ENCODE measurements at places on chromosomes 3 and 15. TPM values are rescaled to one million over a fixed set of nuclear protein-coding genes. Genes with fewer than 3 reads are reported as not detected.

Gene CSTA
- not detected for total RNA-seq

Gene CD200R1
- total RNA-seq: not detected

DNA sequence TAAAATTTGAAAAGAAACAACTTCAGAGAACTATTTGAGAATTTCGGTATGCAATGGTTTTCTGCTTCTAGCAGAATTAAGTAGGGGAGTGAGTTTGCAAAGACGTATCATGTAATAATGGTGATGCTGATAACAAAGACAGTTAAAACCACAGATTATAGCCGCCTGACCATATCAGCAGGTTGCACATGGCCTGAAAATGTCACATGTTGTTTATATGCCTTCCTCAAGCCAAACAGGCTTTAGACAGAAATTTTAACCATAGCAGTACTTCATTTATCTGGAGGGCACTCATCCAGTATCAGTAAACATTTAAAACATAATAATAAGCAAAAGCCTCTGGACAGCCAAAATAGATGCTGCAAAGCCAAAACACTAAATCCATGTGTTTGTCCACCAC, 131.7 kb downstream of the RYR3 start:
- DNase-seq: no peak

Gene WDR76
- 1.8 TPM for total RNA-seq

- DNase-seq: no peak
Observed at GRCh38 chr3:45330510-45331295, 57.7 kb upstream of the LARS2 start.

Gene EPB42
- total RNA-seq: not detected

GRCh38 chr15:77781946-77782240, 149.2 kb upstream of the LINGO1 start:
- no peak for DNase-seq

DNA sequence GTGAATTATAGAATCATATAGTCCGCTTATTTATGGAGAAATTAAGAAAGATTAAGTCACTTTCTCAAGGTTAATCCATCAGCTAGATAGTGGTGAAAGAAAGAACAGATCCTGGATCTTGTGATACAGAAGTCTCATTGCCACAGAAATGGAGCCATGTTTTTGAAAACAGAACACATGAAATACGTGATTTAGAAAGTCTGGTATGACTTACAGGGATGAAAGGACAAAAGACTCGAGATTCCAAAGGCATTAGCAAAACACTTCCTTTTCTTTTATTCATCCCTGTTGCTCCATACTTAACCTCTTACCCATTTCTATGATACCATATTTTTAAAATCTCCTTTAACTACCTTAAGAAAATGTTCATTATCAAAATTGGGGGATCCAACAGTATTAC, 40.0 kb upstream of the TEX9 start:
- DNase-seq: no peak

GRCh38 chr3:14000556-14000955, 120.7 kb upstream of the WNT7A start:
- DNase-seq: no peak

DNA sequence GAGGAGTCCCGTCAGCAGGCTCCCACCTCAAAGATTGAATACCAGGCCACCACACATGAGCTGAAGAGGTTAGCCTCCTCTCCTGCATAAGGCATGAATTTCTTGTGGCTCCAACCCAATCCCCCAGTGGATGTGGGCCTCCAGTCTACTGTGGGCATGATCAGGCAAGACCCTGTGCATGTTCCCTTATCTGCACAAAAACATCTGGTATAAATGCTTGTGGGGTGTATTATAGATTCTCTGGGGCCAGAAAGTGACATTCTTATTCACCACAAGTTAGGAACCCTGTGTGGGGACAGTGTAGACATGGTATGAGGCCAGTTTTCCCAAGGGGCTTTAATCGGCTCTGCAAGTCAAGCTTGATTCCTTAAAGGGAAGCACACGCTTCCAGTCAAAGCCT, 18.2 kb upstream of the UBP1 start:
- DNase-seq: no peak

- DNase-seq: no peak
Observed at GRCh38 chr3:73571238-73571794, 53.4 kb downstream of the PDZRN3 start.

- no peak for DNase-seq
Observed at GRCh38 chr15:40372981-40373380, 9.5 kb upstream of the KNSTRN start.

Gene RASGRF1
- total RNA-seq: under 0.01 TPM

DNA sequence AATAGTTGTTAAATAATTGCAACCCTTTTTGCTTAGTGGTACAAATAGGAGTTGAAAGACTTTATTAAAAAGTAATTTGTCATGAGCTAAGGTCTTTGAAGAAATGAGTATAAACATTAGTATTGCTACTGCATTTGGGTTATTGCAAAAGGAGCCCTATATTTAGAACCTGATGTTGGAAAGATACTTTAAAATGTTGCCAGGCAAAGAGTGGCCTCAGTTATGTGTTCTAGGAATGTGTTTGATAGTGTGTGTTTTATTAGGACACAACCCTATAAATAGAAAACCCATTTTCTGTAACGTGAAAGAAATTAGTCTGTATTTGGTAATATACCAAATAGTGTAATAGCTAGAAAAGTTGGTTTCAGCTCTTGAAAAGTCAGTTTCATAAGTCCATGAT, 10.7 kb downstream of the VPS8 start:
- DNase-seq: no peak

- no peak for DNase-seq
Observed at GRCh38 chr3:151789853-151790463, 24.0 kb upstream of the AADAC start.

DNA sequence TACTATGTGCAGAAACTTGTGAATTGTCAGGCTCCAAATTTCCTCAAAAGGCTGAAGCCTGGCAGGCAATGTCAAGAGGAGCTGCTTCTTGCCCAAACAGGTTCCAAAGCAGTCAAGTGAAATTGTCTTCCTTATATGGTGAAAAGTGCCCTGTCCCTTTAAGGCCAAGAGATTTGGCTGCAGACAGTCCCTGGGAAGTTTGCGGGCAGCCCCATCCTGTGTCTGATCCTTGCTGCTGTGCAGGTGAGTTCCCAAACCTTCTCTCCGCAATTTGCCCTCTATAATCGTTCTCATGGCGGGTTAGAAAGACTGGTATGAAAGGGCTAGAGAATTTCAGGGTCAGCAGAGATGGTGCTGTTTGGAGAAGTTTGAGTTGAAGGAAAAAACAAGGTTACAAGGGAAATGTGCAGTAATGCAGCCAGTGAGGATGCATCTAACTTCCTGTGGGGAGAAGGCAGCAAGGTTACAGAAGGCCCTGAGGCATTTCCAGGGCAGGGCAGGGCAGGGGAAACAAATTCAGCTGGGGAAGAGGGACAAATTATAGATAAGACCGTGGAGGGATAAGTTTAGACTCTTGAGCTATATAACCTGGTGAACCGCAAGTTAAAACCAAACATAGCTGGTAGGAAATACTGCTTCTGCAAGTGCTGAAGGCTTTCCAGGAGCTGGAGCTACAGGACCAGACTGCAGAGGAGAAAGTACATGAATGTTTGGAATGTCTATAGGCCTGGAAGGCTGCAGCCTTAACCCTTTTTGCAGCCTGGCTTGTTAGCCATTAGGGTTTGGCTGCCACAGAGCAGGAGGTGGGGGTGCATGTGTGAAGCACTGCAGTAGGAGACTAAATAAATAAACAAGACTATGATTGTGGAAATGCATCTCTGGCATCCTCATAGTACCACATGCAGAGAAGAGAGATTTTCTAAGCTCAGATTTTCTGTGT, 256.2 kb upstream of the IL12A start:
- DNase-seq: peak; percentile 5

GRCh38 chr3:59115364-59116232, 65.8 kb upstream of the CFAP20DC start:
- DNase-seq: no peak

Gene DOCK3
- total RNA-seq: 0.19 TPM

DNA sequence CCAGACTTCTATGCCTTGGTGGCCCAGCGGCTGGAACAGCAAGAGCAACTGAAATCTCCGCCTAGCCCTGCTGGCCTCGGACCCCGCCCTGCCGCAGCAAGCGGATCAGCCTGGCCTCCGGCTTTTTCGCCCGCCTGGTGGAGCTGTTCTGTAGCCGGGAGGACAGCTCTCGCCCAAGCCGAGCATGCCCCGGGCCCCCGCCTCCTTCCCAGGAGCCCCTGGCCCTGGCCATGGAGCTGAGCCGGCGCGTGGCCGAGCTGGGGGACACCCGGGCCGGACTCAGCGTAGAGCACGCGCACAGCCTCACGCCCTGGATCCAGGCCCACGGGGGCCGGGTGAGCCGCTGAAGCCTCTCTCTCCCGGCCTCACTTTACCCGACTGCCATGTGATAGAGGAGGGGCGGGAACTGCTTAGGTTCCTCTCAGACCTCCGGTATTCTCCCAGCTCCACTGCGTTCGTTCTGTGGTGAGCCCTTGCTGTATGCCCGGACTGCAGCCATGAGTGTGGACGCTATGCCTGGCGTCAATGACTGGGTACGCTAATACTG, 24.1 kb upstream of the MRPL3 start:
- no peak for DNase-seq

GRCh38 chr15:60591496-60592370, 112.8 kb upstream of the ICE2 start:
- DNase-seq: no peak

Gene AP3B2
- total RNA-seq: not detected

Gene TFDP2
- total RNA-seq: 16.1 TPM

GRCh38 chr3:32948625-32949445, 2.6 kb upstream of the CCR4 start:
- no peak for DNase-seq

GRCh38 chr3:189276444-189277219, 104.9 kb downstream of the TPRG1 start:
- no peak for DNase-seq

DNA sequence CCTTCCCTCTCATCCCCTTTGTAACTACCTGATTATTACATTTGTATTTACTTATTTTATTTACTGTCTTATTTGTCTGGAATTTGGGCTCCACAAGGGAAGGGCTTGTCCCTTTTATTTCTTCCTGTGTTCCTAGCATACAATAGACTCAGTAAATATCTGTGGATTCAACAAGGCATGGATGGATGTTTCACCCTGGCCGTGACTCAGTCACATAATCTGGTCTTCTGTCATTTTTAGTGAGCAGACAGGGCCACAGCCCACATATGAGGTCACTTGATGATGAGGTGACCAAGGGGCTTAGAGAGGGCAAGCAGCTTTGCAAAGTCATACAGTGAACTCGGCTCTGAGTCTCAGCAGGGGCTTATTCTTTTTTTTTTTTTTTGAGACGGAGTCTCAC, 7.8 kb upstream of the DAG1 start:
- no peak for DNase-seq

Gene AADACL2
- total RNA-seq: not detected

Gene PARP14
- 134 TPM for total RNA-seq

- DNase-seq: no peak
Observed at GRCh38 chr3:138186221-138186620, 880 bp upstream of the ARMC8 start.

DNA sequence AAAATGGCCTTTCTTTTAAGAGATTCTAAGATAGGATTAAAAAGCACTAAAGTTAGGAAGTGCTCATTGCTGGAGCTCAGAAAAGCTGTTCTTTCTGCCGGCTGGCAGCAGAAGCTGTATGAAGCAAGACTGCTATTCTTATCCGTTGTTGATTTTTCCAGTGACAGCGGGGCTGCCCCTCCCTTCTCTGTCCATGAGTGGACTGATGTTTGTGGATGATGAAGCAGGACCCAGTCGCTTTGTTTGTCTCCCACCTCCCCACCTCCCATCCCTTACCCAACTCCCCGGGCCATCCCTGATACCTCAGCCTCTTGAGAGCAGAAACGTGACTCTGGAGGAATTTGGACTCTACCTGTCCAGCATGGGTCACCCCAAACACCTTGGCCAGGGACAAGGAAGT, 10.3 kb upstream of the MUSTN1 start:
- no peak for DNase-seq

Gene ZNF860
- total RNA-seq: 1.2 TPM

DNA sequence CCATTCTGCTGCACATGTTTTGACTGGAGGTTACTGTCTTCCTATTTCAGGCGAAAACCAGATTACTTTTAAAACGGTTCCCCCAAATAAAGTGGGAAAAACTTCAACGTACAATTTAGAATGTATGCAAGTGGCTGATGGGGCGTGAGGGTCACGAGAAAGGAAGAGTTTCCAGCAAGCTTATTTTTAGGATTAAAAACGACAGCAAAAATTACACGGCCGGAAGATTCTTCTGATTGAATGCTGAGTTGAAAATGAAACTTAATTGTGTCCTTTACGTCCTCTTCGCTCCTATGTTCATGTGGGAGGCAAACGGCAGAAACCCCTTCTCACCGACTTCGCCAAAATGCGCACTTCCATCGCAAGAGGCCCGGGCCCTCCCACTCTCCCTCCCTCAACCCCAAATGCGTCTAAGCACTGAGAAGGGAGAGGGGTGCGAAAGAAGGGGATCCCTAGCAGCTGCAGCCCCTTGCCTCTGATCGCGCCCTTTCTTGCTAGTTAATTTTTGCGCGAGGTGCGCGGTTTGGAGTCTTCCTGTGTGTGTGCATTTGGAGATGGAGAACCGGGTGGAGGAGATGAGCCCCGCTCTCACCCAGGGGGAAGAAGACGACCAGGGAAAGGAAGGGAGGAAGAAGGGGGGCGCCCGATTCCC, 656 bp downstream of the CD47 start:
- DNase-seq: no peak

Gene AADAC
- 1.6 TPM for total RNA-seq

DNA sequence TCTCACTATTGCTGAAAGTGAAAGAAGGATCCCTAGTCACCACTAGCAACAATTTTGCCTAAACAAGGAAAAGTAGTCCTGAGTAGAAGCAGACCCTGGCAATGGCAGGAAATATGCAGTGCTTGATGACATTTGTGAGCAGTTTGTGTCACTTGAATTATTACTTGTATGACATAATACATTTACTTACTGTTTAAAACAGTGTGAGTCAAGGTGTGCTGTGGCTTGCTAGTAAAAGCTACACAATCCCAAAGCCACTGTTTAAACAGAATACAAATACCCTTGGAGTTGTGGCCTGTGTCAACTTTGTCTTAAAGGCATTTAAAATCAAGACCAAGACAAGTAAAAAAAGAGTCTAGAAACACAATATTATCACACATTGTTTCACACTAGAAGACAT, 775.4 kb downstream of the ROBO1 start:
- DNase-seq: no peak

Gene NTRK3
- total RNA-seq: 0.41 TPM

DNA sequence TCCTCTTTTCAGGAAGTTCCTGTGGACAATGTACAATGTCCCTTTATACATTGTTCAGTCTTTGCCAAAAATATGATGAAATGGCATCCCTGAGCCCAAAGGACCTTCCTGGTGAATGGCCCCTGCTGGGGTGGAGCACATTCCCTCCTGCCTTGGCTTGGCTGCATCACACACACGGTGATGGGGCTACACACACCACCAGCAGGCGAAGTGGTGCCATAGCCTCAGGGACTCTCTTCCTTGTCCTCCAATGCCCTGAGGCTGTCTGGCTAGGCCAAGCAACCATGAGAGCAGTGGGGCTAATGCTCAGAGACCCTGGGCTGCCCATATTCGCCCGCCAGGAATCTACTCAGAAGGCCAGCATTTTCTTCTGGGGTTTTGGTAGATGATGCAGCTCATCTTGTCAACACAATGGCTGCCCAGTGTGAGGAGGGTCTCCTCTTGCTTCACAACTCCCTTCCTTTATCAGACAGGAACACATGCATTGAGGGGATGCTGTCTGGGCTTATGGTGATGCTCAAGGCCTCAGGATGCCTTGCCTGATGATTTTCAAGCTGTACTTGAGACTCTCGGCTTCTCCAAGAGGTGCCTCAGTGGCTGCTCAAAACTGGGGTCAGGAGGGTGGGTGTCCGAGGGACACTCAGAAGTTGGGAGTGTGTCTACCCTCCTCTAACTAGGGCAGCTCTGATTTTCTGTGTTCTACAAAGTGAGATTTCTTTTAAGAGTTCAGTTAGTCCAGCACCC, 40.9 kb upstream of the EPHB1 start:
- no peak for DNase-seq

GRCh38 chr3:105362021-105362665, 4.6 kb upstream of the ALCAM start:
- no peak for DNase-seq

Measured in glomerular endothelial cell (primary cell).